Mesothelial cell of epicardium (in vitro differentiated cells): ENCODE measurements at places on chromosomes 16 and 17.

DNA sequence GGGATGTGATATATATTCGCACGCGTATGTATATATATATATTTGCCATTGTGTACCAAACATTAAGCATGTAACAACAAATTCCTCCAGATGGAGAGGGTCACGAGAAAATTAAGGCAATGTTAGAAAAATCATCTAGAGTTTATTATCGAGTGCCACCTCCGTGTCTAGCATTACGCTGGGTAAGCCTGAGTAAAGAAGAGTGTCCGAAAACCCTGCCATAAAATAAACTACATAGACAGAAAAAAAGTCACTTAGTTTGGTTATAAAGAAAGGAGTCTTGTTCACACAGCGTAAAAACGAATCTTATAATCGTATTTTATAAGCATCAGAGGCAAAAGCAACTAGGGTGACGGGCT, 644 bp upstream of the RHOT1 start:
- no peak for DNase-seq

DNA sequence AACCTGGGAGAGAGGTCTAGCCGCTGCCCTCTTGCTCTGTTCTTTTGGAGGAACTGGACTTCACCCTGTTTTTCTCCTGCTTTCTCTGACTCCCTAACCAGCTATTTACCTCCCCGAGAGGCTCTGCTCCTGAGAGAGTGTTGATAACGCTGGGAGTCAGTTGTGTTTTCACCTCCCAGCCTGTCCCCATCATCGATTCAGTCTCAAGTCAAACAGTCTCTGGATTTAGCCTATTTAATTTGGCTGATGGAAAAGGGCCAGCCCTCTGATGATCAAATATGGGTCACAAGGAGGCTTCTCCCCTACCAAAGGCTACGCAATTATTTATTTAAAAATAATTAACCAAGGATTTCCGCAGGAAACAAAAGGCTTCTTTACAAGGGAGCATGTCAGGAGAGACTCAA, 31.8 kb downstream of the HNF1B start:
- DNase-seq: no peak

GRCh38 chr16:29975134-29975538, 1.5 kb downstream of the TAOK2 start:
- no peak for DNase-seq

- no peak for DNase-seq
Measured at GRCh38 chr16:89138843-89139520, 32.6 kb upstream of the CDH15 start.

- DNase-seq: no peak
Measured at GRCh38 chr16:11354733-11355574, 9.7 kb downstream of the RMI2 start.

DNA sequence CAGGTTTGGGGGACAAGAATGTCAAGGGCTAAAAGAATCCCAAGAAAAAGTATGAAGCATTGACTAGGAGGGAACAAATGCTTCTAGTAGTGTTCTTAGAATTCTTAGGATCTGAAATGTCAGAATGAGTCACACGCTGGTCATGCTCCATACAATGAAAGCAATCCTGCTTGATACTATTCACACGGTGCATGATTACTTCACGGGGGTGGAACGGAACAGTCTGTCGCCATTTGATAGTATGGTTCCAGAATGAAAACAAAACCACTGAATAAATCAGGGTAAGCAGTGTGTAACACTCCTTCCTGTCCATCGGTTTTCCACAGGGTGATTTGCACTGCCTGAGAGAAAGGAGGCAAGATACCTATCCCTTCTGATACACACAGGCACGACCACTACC, 22.9 kb upstream of the YWHAE start:
- no peak for DNase-seq

GRCh38 chr17:3768769-3769168, 32.2 kb downstream of the ITGAE start:
- no peak for DNase-seq

DNA sequence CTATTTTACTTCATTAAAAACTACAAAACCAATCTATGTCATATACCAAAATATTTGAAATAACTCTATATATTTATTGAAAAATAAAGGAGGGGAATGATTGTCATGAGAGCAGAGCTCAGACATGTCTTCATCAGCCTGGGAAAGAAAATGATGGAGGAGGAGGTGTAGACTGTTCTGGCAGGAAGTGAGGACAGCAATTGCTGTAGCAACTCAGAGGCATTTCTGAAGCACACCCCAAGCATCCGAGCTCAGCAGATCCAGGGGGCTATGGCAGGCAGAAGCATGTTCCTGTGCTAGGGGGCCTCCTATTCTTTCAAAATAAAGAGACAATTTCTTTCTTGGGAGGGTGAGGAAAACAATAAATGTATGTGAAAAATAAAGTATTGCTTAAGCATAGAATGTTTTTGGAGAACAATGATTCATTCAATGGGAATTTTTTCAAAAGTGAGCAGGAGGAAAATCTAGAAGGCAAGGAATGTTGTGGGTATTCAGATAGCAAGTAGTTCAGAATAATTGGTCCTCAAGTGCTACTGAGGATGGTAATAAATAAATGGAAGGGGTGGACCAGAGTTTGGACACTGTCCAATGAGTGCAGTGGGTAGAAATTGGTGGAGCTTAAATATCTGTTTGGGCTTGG, 383.4 kb downstream of the CDH11 start:
- no peak for DNase-seq

GRCh38 chr17:6969323-6969726, 26.5 kb upstream of the ALOX12 start:
- DNase-seq: no peak

GRCh38 chr17:35006345-35006744, 26.0 kb downstream of the LIG3 start:
- DNase-seq: no peak

DNA sequence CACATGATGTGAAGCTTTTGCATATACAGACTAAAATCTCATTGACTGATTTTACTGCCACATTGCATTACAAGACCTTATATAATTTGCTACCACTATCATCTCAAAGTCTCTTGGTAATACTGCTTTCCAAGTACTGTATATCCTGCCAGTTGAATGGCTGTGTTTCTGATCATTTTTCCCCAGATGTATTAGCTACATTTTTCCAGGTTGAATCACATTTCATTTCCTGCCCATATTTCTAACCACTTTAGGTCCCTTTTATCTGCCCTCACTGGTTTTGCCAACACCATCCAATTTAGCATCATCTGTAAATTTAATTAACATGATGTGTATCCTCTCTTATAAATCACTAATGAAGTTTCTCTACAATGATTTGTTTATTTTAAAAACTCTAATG, 365.7 kb upstream of the PMFBP1 start:
- DNase-seq: no peak

GRCh38 chr16:88130681-88131080, 179.4 kb downstream of the BANP start:
- no peak for DNase-seq

- DNase-seq: no peak
Measured at GRCh38 chr17:51926448-51926847, 232.1 kb downstream of the CA10 start.

DNA sequence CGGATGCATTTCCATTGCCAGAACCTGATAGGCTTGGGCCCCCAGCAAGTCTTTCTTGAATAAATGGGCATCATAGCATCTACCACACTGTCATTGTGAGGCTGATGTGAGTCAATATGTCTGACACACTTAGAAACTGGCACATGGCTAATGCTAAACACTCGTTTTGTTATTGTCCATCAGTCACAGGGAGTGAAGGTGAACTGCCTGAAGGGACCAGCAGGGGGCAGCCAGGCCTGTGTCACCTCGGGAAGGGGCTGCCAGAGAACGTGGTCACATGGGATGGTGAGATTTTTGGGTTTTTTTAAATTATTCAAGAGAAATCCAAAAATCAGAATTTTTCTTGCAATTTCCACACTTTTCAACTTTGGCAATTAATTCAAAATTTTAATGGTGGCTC, 831 bp upstream of the RCVRN start:
- no peak for DNase-seq

DNA sequence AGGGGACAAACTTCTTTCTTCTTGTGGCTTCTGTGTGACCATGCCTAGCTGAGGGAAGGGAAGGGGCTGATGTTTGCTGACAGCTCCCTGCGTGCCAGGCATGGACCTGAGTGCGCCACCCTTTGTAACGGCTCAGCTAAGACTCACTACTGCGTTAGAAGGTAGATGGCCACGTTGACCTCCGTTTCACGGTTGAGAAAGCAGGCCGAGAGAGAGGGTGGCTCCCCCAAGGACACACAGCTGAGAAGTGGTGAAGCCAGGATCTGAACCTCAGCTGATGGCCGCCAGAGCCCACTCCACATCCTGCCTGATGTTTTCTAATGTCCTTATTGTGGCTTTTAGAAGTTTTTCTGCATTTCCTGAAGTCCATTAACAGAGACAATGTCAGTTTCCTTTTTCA, 45.1 kb downstream of the RGS9 start:
- no peak for DNase-seq

DNA sequence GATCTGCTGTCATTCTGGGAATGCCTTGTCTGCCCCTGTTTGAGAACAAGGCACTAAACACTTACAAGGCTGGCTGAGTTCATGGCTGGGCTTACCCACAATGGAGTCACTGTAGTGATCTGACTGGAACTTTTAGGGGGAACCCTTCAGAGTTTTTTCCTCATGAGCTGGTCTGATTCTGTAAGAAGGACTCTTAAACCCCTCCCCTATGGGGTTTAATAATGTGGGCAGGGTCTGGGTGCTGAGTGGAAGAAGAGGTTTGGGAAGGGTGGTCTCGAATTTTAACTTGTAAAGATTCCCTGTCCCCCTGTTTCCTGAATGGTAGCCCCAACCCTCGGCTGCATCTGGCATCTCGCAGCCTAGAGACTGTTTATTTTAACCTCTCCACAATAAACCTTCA, 30.6 kb downstream of the OSBPL7 start:
- no peak for DNase-seq

GRCh38 chr17:2406903-2407790, 6.3 kb upstream of the MNT start:
- DNase-seq: no peak

GRCh38 chr17:58446086-58446485, 28.8 kb upstream of the RNF43 start:
- DNase-seq: no peak
